ENCODE measurements at places on chromosomes 1 and 21. TPM values are rescaled to one million over a fixed set of nuclear protein-coding genes. Genes with fewer than 3 reads are reported as not detected.

GRCh38 chr1:107963601-107964335 lies 1.2 kb downstream of the VAV3 start:
- DNase-seq: no peak

GRCh38 chr21:42674351-42674940 lies 21.0 kb downstream of the PDE9A start:
- DNase-seq: no peak

GRCh38 chr1:102191723-102192122 lies 195.0 kb upstream of the OLFM3 start:
- DNase-seq: peak; percentile 34

DNA sequence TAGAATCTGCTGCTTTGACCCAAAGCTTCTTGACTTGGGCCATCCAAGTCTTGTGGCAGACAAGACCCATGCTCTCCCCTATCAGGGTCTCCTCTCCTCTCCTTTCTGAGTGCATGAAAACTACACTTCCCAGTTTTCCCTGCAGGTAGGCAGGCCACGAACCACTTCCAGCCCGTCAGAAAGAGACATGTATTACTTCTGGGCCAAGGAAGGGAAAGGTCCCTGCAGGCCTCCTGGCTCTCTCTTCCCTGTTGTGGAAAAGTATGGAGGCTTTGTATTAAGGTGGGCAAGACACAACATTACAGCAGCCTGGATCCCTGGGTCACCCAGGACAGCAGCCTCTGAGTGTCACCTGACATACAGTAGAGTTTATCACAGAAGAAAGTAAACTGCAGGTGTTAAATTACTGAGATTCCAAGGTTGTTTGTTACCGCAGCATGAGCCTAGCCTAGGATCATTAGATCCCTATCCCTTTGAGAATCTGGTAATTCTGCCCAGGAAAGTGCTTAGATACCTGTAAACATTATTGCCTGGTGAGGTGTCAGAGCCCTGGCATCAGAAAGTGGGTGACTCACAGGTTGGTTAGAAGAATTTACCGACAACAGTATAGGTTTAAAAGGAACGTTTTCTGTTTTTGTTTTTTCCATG lies 717.3 kb downstream of the MATN1 start:
- no peak for DNase-seq

Gene GUCA2B
- polyA plus RNA-seq: not detected

Gene UFC1
- polyA plus RNA-seq: 155 TPM

DNA sequence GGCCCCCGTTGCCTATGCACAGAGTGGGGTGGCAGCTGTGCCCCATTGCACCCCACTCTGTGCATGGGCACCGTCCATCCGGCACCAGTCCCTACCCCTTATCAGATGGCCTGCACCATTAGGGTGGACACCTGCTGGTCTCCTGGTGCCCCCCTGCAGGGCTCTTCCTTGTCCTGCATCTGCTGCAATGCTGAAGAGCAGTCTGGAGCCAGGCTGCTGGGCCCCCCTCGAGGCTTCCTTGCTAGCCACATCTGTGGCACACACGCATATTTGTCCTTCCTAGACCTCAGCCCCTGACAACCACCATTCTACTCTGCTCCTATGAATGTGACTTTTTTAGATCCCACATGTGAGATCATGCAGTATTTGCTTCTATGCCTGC lies 56.4 kb downstream of the COL18A1 start:
- no peak for DNase-seq

- DNase-seq: no peak
Observed at GRCh38 chr1:156898161-156898566, 4.6 kb downstream of the PEAR1 start.

- DNase-seq: no peak
Observed at GRCh38 chr1:33347650-33347992, 26.7 kb upstream of the A3GALT2 start.

- DNase-seq: no peak
Observed at GRCh38 chr1:165671526-165671925, 26.8 kb downstream of the ALDH9A1 start.

- no peak for DNase-seq
Observed at GRCh38 chr1:20184481-20184900, 1.4 kb upstream of the UBXN10 start.

GRCh38 chr1:17869815-17870214 lies 114.7 kb downstream of the ACTL8 start:
- DNase-seq: no peak

GRCh38 chr1:67041841-67042503 lies 12.0 kb downstream of the SLC35D1 start:
- DNase-seq: no peak

- no peak for DNase-seq
Observed at GRCh38 chr1:113861641-113862040, 9.9 kb downstream of the PTPN22 start.

DNA sequence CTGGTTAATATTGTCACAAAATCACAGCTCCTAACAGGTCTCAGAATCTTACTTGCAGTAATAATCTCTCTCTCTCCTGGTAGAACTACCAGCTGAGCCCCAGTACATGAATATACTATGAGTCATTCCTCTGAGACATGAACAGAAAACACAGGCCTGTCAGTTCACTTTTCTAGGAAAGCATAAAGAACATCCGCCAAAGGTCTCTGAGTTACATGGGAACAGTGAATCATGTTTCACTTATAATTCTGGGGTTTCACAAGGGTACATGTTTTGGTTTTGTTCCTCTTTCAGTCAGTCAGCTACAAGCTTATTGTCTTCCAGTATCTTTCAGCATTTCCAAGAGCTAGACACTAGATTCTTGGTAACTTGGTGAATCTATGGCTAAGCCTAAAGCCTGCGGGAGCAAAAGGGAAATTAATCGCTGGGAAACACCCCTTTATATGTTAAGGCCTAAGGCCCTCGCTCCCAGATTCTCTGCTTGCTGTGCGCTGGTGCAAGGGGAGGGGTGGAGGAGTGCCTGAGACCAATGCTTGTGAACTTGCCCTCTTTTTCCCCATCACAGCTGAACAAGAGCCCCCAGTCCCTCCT lies 31.7 kb downstream of the IFNGR2 start:
- no peak for DNase-seq

DNA sequence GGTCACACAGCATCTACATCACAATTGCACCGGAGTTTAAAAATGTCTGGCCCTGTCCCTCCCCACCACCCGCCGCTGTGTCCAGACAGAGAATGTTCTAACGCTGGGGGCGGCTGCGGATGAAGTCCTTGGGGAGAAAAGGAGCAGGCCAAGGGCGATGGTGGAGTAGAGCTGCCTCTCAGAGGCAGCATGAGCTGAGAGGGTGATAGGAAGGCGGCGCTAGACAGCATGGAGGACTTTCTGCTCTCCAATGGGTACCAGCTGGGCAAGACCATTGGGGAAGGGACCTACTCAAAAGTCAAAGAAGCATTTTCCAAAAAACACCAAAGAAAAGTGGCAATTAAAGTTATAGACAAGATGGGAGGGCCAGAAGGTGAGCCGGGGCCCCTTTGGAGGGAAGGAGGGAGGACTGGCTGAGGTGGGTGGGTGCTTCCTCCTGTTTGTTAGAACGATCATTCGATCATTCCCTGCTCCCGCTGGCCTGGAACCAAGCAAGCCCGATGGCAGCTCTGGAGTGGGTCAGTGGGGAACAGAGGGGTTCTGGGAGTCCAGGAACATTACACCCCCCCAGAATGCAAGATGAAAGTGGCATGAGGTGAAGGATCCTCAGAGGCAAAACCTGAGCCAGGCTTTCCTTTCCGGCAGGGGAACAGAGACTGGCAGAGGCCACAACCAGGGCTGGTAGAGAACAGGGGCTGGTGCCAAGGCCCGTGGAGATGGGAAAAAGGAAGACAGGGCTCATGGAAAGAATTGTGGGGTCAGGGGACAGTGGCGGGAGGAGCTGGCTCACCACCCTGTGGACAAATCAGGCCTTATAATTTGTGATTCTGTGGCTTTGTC lies at the start of the genes FAM229A and TSSK3:
Gene FAM229A, minus strand, starts transcription at position 12 of the 840 bp plus-strand sequence. CDS start 394 bp downstream, outside the sequence.
Gene TSSK3, plus strand, starts transcription at position 66 of the 840 bp plus-strand sequence. Its CDS starts 163 bp downstream, at position 229.
- DNase-seq: no peak

Data from left renal cortex interstitium (tissue), 4 donors.